Fibroblast of skin of right biceps (primary cell): ENCODE measurements at places on chromosomes 7 and 10.

DNA sequence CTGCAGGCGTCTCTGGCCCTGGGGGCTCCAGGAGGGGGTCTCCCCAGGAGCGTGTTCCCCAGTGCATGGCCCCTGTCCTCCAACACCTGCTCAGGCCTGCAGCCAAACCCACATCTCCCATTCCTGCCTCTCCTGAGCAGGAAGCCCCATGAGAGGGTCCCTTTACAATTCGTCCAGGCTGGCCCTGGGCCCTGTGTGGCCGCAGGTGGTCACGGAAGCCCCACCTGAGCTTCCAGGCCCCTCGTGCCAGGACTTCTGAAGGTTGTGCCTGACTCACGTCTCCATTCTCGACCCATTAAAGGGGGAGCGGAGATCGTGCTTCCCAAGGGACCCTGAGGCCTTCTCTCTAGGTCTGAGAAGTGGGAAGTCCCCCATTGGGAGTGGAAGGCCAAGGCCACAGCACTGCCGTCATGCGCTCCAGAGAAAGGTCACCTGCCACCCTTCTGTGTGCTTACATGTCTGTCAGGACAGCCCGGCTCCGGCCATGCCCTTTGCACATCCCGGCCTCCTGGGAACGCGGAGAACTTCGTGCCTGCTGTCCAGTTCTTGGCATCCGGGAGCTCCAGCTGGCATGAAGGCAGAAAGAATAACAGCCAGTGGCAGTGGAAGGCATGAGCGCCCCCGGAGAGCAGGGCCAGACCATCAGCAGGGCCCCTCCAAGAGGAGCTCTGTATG lies 382.3 kb downstream of the DNAJB6 start:
- no peak for DNase-seq

DNA sequence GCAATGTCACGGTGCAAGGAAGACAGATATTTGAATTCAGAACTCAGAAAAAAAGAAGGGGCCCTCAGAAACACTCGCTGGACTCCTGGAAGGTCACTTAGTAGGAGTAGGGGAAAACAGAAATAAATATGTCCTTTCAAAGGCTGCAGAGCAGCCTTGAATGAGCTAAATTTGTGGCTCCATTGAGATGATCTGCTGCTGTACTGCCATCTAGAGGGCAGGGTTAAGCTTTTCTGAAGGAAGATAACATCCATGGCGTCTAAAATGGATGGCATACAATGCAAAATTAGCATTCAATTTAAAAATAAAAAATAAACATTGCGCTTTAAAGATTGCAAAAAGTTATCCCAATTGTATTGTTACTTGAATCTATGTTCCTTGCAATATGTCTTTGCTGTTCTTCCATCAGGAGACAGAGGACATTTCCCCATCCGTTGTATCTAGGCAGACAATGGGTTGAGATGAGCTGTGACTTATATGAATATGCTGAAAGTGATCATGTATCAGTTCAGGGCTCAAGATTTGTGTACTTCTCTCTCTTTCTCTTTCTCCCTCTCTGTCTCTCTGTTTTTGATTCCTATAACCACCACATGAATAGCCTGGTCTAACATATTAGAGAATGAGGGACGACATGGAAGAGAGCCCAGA lies 642.2 kb downstream of the SH2D4B start:
- DNase-seq, result peak; percentile 18

GRCh38 chr7:63899691-63900393 lies 98.8 kb upstream of the ZNF722 start:
- no peak for DNase-seq

DNA sequence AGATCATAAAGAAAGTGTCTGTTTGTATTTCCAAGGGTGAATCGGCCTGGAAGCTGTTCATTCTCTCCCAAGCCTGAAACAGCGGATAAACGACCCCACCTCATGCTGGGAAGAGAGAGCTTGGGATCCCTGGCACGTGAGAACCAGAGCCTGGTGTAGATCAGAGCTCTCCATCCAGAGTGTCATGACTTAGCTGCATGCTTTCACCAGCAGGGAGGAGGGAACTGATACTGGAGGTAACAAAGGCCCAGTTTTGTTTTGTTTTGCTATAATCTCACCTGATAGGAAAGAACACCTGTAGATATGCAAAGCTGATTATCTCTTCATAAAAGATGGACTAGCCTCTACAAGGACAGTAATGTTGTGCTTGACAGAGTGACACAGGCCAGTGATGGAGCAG lies 236.6 kb downstream of the POM121L12 start:
- no peak for DNase-seq

GRCh38 chr7:4792537-4793126 lies 17.2 kb downstream of the AP5Z1 start:
- peak; percentile 37 for DNase-seq

DNA sequence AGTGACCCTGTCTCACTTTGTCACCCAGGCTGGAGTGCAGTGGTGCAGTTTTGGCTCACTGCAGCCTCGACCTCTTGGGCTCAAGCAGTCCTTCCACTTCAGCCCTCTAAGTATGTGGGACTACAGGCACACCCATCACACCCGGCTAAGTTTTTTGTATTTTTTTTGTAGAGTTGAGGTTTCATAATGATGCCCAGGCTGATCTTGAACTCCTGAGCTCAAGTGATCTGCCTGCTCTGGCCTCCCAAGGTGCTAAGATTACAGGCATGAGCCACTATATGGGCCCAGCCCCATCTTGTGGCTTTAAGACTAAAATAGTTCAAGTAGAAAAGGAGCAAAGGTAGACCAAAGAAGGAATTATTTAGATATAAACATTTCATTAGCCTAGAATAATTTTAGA lies 65.5 kb downstream of the MLLT10 start:
- no peak for DNase-seq
